ENCODE measurements at places on chromosomes 5 and 9.

- DNase-seq = no peak
Observed at GRCh38 chr5:98248949-98249348, 524.5 kb upstream of the RGMB start.

- no peak for DNase-seq
Observed at GRCh38 chr9:18159254-18159653, 314.7 kb upstream of the ADAMTSL1 start.

- no peak for DNase-seq
Observed at GRCh38 chr5:122401976-122402725, 90.1 kb downstream of the SNCAIP start.

- DNase-seq = no peak
Observed at GRCh38 chr9:6440405-6440804, 27.4 kb downstream of the UHRF2 start.

DNA sequence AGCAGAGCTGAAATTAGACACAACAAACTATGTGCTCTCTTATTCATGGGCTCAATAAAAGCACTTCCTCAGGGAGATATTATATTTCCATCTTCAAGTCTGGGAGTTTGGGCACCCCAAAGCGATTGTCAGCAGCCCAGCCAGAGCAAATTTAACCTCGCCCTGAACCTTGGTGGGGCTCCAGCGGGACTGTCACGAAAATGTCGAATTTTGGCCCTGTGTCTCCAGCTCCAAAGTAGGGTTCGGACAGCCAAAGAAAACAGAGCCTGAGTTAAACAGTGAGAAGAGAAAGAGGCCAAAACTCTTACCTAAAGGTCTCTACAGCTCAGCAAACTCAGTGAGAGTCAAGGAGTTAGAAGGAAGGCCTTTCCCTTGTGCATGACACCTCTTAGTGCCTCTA lies 432.9 kb downstream of the SPATA31D1 start:
- DNase-seq = no peak
